ENCODE measurements at places on chromosomes 6 and 20. TPM values are rescaled to one million over a fixed set of nuclear protein-coding genes. Genes with fewer than 3 reads are reported as not detected.

Gene ECT2L
- not detected for total RNA-seq

Gene OR2H2
- not detected for total RNA-seq

GRCh38 chr20:38402816-38403215 lies 32.3 kb downstream of the SNHG17 start:
- DNase-seq, result no peak

- no peak for DNase-seq
These were observed 4.1 kb upstream of the PAX1 start for GRCh38 chr20:21701171-21701876.

- DNase-seq, result no peak
These were observed 406.5 kb downstream of the MAFB start for GRCh38 chr20:40282541-40282940.

DNA sequence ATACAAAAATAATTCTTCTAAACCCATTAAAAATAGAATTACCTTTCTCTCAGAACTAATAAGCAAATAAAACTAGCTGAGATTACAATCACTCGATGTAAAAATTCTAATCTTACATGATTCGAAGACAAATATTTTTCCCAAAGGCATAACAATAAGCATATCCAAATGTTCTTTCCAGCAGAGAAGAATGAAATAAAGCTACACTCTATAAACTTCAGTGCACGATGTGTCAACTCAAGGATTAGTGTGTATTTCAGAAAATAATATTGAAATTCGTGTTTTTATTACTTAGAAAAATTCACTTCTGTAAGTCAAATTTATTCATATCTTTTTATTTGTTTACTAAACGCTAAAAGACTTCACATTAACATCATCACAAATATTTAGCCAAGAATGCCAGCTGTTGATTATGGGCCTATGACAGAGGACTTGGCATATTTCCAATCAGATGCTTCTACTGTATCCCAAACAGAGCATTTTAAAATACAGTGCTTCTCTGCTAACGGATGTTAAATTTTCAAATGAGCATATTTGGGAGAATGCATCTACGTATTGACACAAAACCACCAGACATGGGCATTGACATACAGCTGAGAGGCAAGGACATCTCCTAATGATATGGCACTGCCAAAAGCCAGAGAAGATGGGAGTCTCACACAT lies 54.7 kb upstream of the PDE7B start:
- no peak for DNase-seq

DNA sequence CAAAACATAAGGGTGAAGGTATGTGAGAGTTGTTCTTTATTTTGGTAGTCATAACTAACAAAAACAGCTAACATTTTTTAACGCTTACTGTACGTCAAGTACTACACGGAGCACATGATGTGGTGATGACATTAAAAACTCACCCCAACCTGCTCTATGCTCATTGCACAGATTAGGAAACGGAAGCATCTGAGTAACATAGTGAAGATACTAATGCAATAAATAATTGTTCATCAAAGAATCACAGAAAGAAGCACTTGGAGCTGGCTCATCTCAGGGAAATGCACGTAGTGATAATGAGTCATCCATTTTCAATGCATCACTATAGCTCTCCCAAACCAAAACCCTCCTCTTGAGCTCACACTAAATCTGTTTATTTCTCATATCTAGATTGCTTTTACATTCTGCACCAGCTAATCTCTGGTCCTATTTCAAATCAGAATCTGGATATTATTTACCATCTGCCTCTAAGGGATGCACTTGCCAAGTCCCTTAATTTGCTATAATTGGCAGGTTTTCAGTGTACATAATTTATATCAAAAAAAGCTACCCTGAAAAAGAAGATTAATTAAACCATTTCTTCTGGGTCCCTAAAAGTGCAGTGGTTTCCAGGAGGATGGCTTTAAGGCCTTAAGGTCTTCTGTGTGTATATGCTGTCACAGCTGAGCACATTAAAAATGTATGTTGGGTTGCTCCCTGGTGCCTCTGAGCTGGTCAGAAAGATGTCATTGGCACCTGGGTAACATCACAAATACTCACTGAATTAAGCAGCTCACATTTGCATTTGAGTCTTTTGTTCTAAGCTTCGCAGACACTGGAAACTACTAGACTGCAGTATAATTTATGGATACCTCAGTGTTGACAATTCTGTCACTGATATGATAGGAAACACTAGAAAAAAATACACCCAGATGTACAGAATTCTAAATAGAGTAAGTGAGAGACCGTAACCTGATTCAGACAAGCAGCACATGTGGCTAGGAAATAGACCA lies 677.4 kb upstream of the CITED2 start:
- DNase-seq, result no peak

DNA sequence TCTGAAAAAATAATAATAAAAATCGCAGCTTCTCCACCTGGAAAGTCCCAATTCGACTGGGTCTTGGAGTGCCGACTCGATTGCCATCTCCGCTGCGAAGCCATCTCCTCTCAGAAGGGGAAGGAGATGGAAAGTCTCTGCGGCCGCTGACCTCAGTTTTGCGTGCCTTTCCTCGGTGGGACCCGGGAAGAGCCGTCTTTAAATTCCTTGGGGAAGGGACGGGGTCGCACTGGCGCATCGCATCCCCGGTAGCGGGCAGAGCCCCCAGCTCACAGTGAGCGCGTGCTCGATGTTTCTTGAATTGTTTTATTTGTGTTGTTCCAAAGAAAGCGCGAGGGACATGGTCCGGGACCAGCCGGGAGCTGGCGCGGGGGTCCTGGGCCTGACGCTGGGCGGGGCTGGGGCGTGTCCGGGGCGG lies 270 bp upstream of the TIAM2 start:
- DNase-seq, result no peak

DNA sequence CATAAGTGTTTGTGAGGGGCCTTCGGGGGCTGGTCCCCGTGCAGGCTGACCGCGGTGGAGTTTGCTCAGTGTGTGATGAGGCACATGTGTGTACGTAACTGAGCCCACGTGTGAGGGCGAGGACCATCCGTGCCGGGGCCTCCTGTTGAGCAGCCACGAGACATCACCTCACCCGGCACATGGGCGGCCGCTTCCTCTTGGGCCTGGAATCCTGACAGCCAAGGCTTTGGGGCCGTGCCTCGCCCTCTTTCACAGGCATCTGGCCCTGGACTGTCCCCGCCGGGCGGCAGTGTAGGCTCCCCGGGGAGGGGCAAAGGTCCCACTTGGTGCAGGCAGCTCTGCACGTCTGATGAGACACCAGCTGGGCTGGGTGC lies 202.3 kb downstream of the DLL1 start:
- no peak for DNase-seq

- no peak for DNase-seq
These were observed 44.3 kb downstream of the KHDC1L start for GRCh38 chr6:73180763-73181619.

DNA sequence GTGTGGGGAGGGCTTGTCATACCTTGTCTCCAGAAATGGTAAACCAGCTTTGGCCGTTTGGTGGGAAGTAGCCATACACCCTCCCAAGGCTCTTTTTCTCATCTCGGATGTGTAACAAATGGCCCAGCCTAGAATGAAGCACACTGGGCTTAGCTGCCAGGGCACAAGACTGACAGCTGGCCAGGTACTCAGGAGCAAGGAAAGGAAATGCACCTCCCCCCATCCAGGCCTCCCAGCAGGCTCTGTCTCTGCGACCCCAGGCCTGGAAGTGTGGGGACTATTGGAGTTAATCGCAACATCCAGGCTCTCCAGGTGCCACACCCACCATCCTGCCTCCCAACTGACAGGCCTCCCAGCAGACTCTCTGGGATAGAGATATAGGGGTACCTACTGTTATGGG lies 43.0 kb downstream of the MRS2 start:
- DNase-seq, result no peak

DNA sequence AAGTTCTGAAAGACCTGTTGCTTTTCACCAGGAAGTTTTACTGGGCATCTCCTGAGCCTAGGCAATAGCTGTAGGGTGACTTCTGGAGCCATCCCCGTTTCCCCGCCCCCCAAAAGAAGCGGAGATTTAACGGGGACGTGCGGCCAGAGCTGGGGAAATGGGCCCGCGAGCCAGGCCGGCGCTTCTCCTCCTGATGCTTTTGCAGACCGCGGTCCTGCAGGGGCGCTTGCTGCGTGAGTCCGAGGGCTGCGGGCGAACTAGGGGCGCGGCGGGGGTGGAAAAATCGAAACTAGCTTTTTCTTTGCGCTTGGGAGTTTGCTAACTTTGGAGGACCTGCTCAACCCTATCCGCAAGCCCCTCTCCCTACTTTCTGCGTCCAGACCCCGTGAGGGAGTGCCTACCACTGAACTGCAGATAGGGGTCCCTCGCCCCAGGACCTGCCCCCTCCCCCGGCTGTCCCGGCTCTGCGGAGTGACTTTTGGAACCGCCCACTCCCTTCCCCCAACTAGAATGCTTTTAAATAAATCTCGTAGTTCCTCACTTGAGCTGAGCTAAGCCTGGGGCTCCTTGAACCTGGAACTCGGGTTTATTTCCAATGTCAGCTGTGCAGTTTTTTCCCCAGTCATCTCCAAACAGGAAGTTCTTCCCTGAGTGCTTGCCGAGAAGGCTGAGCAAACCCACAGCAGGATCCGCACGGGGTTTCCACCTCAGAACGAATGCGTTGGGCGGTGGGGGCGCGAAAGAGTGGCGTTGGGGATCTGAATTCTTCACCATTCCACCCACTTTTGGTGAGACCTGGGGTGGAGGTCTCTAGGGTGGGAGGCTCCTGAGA lies at the start of gene HFE:
TSS of gene HFE (plus strand) at position 146 of the 832 bp plus-strand sequence. CDS start at position 158, 12 bp downstream.
- peak; percentile 47 for DNase-seq

- no peak for DNase-seq
These were observed 154.7 kb downstream of the JARID2 start for GRCh38 chr6:15400572-15401004.

DNA sequence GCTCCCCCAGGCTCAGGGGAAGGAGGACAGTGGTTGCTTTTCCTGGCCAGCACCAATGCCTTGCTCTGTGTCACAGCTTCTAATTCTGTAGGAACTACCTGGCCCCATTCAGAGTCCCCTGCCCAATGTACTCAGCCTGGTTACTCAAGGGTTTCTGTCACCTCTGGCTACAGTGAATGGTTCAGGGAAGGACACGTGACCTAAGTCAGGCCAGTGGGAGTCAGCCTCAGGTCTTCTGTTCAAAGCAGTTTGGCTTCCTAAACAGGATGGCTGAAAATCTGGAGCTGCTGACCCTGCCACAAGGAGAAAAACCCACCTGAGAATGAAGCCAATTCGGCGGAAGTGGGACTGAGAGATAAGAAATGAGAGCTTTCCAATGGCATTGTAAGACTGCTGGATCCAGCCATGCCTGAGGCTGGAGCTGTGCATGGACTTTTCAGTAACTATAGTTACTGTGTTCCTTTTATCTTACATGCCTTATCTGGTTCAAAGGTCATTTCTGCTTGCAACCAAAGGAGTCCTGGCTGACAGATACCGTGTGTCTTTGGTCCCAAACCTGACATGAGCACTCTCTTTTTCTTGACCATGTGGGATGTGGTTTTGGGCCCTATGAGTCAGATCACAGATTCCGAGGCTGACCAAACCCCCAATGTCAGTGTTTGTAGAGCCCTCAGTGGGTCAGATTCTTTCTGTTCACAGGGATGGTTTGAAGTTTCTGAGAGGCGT lies 104.3 kb downstream of the SULF2 start:
- no peak for DNase-seq

DNA sequence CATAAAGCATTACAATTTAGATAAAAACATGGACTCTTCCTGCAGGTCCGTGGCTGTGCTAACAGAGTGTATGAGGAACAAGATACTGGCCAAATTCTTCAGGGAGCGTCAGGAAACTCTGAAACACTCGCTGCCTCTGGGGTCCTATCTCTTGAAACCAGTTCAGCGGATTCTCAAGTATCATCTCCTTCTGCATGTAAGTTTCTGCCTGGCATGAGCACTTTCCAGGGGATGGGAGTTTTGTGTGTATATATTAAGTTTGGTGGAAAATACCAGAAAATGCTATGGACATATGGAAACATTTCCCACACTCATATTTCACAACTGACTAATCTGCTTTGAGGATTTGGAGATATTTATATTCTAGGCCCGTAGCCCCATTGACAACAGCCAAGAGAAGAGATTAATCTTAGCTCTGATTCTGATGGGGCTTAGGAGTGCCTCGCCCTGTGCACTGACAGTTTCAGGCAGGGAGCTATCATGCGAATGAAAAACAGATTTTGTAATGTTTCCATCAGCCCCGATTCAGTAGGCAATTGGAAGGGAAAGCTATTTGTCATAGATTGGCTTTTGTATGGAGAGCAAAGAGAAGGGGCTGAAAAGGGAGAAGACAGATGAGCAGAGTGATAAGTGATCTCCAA lies 64.7 kb upstream of the MTHFD1L start:
- DNase-seq, result no peak

- peak; percentile 19 for DNase-seq
These were observed 16.7 kb upstream of the TBC1D20 start for GRCh38 chr20:478949-479429.

- no peak for DNase-seq
These were observed 95.5 kb downstream of the KCNB1 start for GRCh38 chr20:49386848-49387580.

- DNase-seq, result no peak
These were observed 2.8 kb downstream of the CPNE1 start for GRCh38 chr20:35661908-35662307.

GRCh38 chr6:159494586-159494972 lies 198.5 kb downstream of the SOD2 start:
- no peak for DNase-seq

GRCh38 chr6:24766680-24767462 lies 7.9 kb upstream of the GMNN start:
- no peak for DNase-seq

DNA sequence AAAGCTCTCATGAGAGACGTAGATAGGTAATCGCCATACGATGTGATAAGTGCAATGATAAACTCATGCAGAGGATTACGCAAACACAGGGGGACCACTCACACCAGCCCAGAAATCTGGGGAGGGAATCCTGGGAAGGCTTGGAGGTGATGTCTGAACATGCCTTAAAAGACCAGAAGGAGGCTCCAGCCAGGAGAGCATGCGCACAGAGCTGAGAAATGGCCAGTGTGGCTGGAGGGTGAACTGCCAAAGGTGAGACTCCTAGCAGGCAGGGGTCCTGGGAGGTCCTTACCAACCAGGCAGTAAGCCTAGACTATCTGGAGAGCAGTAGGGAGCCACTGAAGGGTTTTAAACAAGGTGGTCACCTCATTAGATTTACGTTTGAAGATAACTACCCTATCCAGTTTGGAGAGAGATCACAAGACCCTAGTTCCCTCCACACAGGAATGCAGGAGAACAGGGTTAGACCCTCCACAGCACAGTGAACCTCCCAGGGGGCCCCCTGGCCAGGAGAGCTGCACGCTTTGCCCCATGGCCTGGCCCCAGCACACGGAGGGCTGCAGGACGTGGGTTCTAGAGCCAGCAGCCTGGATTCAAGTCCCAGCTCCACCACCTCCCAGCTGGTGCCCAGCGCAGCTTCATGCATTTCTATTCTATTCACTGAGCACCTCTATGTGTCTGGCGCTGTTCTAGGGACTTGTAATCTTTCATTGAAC lies 13.1 kb downstream of the MDFI start:
- no peak for DNase-seq

- no peak for DNase-seq
These were observed 20.5 kb downstream of the FOXF2 start for GRCh38 chr6:1409774-1410465.
